CD4-positive, alpha-beta T cell (primary cell): ENCODE measurements at places on chromosomes 4 and X. TPM values are rescaled to one million over a fixed set of nuclear protein-coding genes. Genes with fewer than 3 reads are reported as not detected.

The HMX1 gene
- total RNA-seq, result not detected

The TMEM35A gene
- not detected for total RNA-seq

The AVPR2 gene
- not detected for total RNA-seq

The UCHL1 gene
- not detected for total RNA-seq

The ZNF157 gene
- total RNA-seq, result 0.47 TPM

The DCAF12L1 gene
- not detected for total RNA-seq

The SLITRK4 gene
- total RNA-seq, result 0.06 TPM

The PRDM8 gene
- total RNA-seq, result 5.1 TPM

The TEC gene
- 2.8 TPM for total RNA-seq

The SULT1B1 gene
- total RNA-seq, result 10.2 TPM

The GPR119 gene
- total RNA-seq, result not detected

The RBM47 gene
- total RNA-seq, result 0.27 TPM

- no peak overlapping the region for H3K27ac ChIP-seq
- H3K27me3 ChIP-seq, result no peaks in the 10 kb centered on the region
- peaks cover 3% of the 10 kb centered on the region for H3K4me1 ChIP-seq
- H3K36me3 ChIP-seq, result no peaks in the 10 kb centered on the region
Measured at GRCh38 chr4:185217408-185217975, 8.1 kb downstream of the SNX25 start.

- H3K4me1 ChIP-seq, result peaks cover 3% of the 10 kb centered on the region
- H3K27me3 ChIP-seq, result no peaks in the 10 kb centered on the region
- no peaks in the 10 kb centered on the region for H3K36me3 ChIP-seq
- H3K4me3 ChIP-seq, result no peak overlapping the region
- DNase-seq, result no peak
Measured at GRCh38 chr4:48699475-48699874, 80.6 kb downstream of the FRYL start.

DNA sequence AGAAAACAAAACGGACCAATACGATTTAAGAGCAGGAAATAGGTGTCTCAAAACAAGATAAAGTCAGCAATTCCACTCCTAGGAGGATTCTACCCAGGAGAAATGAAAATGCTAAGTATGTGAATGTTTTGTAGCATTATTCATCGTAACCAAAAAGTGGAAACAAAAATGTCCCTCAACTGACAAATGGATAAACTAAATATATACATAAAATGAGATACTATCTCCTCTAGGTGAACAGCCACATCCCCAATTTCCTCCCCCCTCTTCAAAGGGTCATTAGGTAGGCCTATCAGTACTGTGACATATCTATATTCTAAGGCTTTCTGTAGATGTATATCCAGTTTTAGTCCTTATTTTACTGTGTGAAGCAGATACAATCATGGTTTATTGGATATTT lies 18.0 kb downstream of the DDX3X start:
- no peaks in the 10 kb centered on the region for H3K27me3 ChIP-seq
- H3K4me1 ChIP-seq, result peaks cover 10% of the 10 kb centered on the region
- H3K27ac ChIP-seq, result no peak overlapping the region
- peaks cover 18% of the 10 kb centered on the region for H3K36me3 ChIP-seq

- H3K4me1 ChIP-seq, result no peaks in the 10 kb centered on the region
- H3K27me3 ChIP-seq, result no peaks in the 10 kb centered on the region
- no peak overlapping the region for H3K27ac ChIP-seq
- H3K36me3 ChIP-seq, result no peaks in the 10 kb centered on the region
- DNase-seq, result no peak
Measured at GRCh38 chr4:15479913-15480185, 10.2 kb downstream of the CC2D2A start.

- H3K36me3 ChIP-seq, result no peaks in the 10 kb centered on the region
- no peak overlapping the region for H3K27ac ChIP-seq
- H3K4me1 ChIP-seq, result peaks cover 6% of the 10 kb centered on the region
- DNase-seq, result no peak
Measured at GRCh38 chrX:37800717-37801116, 20.9 kb downstream of the CYBB start.

DNA sequence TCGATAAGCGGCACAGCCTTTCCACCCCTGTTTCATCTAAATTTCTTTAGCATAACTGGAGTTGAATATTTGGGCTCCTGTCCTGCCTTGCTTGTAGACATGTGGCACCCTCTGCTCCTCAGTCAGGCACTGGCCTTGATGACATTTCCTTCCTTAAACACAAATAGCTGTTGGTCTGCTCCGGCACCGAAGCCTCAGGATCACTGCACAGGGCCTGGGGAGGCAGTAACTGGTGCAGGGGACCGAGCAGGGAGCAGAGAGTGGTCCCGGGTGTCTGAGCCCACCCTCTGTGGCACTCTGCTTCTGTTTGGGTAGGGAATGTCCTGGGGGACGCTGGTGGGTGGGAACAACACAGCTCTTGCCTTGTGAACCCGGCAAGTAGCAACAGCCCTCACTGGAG lies 13.6 kb downstream of the RGS12 start:
- no peak for DNase-seq
- no peaks in the 10 kb centered on the region for H3K36me3 ChIP-seq
- H3K4me1 ChIP-seq, result peaks cover 46% of the 10 kb centered on the region

DNA sequence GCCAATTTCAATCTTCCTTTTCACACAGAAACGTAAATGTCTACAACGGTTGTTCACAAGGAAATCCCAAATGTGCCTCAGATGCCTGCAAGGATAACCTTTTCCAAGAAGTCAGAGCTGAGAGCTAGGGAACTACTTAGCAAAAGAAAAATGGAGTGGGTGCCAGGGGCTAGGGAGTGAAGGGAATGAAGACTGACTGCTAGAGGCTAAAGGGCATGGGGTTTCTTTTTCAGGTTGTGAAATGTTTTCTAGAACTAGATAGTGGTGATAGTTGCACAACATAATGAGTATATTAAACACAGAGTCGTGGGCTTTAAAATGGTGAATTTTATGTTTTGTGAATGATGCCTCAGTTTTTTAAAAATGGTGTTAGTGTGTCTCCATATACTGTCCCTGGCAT lies 53.4 kb downstream of the CD99L2 start:
- no peak overlapping the region for H3K27ac ChIP-seq
- no peaks in the 10 kb centered on the region for H3K36me3 ChIP-seq
- DNase-seq, result no peak
- H3K4me3 ChIP-seq, result no peak overlapping the region
- no peaks in the 10 kb centered on the region for H3K27me3 ChIP-seq

DNA sequence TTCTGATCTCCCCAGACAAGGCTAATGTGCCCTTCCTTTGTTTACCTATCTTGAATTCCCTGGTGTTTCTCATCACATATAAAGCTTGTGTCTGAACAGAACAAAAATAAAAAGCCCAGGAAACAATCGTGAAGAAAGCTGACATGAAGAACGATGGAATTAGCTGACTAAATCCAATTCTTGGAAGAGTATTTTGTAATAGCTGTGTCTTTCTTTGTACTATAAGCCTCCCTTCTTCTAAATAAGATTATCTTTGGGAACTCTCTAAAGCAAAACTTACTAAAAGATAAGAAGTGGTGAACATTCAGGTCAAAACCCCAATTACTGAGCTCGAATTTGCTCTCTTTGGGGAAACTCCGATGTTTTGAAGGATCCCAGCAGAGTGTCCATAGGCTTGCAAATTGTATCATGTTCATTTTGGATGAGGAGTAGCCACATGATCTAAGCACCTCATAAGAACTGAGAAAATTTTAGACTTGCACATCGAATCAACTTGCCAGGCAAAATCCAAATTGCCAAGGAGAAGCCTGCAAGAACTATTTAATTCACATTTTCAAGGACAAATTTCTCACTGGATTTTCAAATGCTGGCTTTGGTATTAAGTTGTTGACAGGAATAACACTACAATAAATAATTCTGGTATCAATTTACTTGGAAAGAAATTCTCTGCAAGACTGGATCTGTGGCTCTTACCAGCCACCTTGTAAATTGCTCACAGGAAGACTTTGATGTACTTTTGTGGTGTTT lies 106.2 kb downstream of the LNX1 start:
- DNase-seq, result no peak
- H3K4me3 ChIP-seq, result no peak overlapping the region
- H3K27me3 ChIP-seq, result peaks cover 10% of the 10 kb centered on the region

DNA sequence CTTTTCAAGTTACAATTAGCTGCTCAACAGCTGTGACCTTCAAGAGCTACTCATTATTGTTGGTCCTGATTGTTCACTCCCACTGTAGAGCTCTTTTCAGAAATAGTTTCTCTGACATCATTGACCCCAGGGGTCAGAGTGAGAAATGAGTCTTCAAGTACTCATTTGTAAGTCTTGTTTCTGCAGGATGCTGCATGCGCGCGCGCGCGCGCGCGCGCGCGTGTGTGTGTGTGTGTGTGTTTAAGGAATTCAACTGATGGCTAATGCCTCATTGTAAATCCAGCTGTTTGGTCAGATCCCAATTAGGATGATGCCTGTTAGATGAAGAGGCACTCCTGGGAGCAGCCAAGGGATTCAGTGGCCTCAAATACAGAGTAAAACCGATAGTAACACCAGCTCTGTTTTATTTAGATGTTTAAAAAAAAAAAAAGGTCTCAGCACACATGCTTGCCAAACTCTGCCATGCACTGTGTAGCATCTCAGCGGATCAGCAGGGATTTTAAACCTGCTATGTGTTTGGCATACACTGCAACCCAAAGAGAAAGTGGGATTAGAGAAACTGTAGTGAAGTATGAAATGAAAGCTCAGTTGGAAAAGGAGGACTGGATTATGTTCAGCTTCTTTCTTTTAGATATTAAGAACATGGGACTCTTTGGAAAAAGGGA lies 332.3 kb downstream of the ADGRL3 start:
- H3K4me1 ChIP-seq, result no peaks in the 10 kb centered on the region
- H3K4me3 ChIP-seq, result no peak overlapping the region
- no peak for DNase-seq
- no peaks in the 10 kb centered on the region for H3K36me3 ChIP-seq
- H3K27me3 ChIP-seq, result no peaks in the 10 kb centered on the region

GRCh38 chrX:65644621-65645289 lies 22.7 kb upstream of the MSN start:
- no peak overlapping the region for H3K27ac ChIP-seq
- no peak overlapping the region for H3K4me3 ChIP-seq
- H3K4me1 ChIP-seq, result no peaks in the 10 kb centered on the region
- peak; percentile 8 for DNase-seq
- no peaks in the 10 kb centered on the region for H3K27me3 ChIP-seq
- H3K36me3 ChIP-seq, result no peaks in the 10 kb centered on the region

- no peak overlapping the region for H3K4me3 ChIP-seq
Measured at GRCh38 chr4:145784036-145784435, 104.1 kb downstream of the C4orf51 start.

GRCh38 chr4:53463340-53463739 lies 85.9 kb downstream of the FIP1L1 start:
- peaks cover 42% of the 10 kb centered on the region for H3K36me3 ChIP-seq
- DNase-seq, result no peak

- peaks cover 3% of the 10 kb centered on the region for H3K27me3 ChIP-seq
- peaks cover 6% of the 10 kb centered on the region for H3K36me3 ChIP-seq
- no peak overlapping the region for H3K4me3 ChIP-seq
- peaks cover 10% of the 10 kb centered on the region for H3K4me1 ChIP-seq
Measured at GRCh38 chr4:992297-993110, 700 bp downstream of the SLC26A1 start.

DNA sequence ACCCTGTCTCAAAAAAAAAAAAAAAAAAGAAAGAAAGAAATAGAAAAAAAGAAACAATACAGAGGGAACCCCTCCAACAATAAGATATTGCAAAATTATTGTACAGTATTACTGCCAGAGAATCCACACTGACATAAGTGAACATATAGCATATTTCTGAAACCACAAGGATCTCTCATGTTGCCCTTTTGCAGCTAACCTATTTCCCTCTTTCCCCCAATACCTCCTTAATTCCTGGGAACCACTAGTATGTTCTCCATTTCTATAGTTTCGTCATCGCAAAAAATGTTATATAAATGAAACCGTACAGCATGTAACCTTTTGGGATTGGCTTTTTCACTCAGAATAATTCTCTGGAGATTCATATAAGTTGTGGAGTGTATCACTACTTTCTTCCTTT lies 20.0 kb upstream of the BMP2K start:
- H3K27ac ChIP-seq, result no peak overlapping the region
- no peak overlapping the region for H3K4me3 ChIP-seq
- no peak for DNase-seq
- no peaks in the 10 kb centered on the region for H3K27me3 ChIP-seq
- H3K36me3 ChIP-seq, result no peaks in the 10 kb centered on the region
- no peaks in the 10 kb centered on the region for H3K4me1 ChIP-seq

DNA sequence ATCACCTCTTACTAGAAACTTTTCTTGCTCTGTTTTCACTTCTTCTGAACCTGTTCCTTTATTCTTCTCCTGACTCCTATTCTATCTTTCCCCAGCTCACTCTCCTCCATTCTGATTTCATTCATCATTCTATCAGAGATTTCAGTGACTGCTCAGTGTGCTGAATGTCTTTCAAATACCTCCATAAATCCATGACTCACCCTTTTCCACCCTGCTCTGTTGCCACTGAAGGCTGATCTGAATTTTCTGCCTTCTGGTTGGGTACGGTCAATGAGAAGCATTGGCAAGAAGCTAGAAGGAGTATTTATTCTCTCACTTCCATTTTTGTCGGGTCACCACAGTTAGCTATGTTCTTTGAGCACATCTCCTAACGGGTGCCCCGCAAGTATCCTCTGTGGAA lies 265.9 kb downstream of the CBLL2 start:
- DNase-seq, result no peak
- no peak overlapping the region for H3K4me3 ChIP-seq
- H3K27ac ChIP-seq, result no peak overlapping the region
- H3K27me3 ChIP-seq, result no peaks in the 10 kb centered on the region
- no peaks in the 10 kb centered on the region for H3K36me3 ChIP-seq

GRCh38 chr4:118762155-118762554 lies 73.8 kb downstream of the SEC24D start:
- H3K4me1 ChIP-seq, result no peaks in the 10 kb centered on the region
- H3K27me3 ChIP-seq, result no peaks in the 10 kb centered on the region
- no peak overlapping the region for H3K27ac ChIP-seq
- H3K36me3 ChIP-seq, result peaks cover 33% of the 10 kb centered on the region
- no peak overlapping the region for H3K4me3 ChIP-seq
